ENCODE measurements at places on chromosomes 3 and 15.

GRCh38 chr3:134038716-134039115 is 9.0 kb upstream of the SLCO2A1 start:
- no peak for DNase-seq

GRCh38 chr15:76840830-76841460 is 64.2 kb downstream of the SCAPER start:
- DNase-seq, result no peak

- DNase-seq, result no peak
Observed at GRCh38 chr3:4850928-4851265, 128.3 kb upstream of the BHLHE40 start.

DNA sequence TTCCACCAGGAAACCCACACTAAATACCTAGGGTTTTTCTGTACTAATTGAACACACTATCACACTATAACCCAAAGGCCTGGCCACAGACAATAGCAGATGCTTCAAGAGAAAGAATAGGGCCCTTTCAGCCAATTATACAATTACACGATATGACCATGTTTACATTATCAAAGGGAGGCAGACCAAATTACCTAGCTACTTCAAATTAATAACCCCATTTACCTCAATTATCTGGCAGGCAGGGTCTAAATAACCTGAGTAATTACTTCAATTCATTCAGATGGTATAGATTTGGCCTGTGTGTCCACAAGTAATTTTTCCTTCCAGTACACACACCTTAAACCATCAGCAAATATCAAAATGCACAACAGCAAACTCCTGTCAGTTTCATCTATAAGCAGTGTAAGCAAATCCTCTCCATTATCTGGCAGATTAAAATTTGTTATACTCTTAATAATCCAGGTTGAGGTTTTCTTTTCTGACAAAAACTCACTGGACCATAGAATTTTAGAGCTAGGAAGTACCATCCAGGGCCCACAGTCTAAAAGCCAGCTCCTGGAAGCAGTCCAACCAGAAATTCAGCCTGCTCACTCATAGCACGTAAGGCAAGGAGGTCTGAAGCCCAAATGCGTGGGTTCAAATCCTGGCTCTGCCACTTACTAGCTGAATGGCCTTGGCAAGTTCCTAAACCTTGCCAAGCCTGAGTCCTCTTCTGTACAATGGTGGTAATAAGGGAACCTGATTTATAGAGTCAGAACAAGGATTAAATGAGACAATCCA is 51.8 kb downstream of the RFTN1 start:
- no peak for DNase-seq

DNA sequence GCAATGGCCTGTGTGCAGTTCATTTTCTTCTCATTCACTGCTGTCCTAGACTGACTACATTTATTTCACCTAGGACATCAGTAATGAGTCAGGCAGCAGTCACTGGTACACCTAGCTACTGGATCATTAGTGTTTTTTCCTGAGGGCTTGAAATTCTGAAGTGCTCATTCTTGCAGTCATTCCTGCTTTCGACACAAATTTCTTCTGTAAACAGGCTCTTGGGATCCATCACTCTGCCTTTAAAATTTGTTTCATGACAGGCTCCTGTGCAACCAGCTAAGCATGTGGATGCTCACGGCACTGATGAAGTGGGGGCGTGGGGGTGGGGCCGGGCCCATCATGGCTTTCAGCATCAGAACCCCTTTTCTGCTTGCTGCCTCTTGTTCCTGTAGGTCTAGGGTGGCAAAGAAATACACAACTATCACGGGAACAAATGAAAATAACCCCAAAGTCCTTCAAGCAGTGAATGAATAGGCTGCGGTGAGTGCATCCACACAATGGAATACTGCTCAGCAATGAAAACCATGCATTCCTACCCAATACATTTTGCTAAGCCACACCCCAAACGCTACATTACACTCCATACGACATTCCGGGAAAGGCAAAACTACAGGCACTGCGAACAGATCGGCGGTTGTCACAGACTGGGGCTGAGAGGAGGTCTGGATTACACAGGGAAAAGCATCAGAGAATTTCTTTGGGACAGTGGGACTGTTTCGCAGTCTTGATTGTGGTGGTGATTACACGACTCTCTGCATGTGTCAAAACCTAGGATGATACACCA is 9.3 kb upstream of the MELTF start:
- no peak for DNase-seq

DNA sequence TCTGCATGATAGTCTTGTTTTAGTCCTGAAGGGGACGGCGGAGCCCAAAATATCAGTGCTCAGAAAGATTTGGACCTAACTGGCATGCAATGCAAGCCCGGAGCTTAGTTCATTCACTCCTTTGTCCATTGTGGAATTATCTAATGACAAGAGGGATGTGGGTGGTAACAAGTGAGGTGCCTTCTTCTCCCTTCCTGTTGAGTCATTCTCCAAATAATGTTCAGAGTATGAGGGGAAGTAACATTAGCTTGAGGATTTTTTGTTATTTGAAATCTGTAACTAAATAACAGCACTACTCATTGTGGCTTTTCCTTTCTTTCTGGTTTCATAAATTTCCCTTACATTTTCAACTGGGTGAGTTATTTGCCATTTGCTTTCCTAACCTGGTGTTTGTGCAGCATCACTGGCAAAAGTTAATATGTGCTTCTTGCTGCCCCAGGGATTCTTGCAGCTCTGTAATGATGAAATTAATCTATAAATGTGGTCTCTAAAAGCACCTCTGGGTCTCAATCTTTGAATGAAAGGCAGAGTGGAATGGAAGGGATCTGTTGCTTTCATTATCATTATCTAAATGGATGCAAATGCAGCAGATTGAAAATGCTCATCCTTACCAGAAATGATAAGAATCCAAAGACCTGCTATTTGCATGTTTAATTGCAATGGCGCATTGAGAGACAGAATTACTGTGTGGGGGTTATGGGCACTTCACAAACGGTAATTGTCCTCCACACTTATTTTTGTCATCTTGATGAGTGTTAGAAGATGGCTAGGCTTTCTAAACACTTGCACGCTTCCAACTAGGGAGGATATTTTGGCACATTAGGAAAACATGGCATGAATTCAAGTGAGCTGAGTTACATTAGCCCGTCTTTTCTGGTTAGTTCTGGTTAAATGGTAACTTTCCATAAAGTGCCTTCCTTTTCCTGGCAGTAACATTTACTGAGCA is 89.9 kb upstream of the MITF start:
- no peak for DNase-seq

DNA sequence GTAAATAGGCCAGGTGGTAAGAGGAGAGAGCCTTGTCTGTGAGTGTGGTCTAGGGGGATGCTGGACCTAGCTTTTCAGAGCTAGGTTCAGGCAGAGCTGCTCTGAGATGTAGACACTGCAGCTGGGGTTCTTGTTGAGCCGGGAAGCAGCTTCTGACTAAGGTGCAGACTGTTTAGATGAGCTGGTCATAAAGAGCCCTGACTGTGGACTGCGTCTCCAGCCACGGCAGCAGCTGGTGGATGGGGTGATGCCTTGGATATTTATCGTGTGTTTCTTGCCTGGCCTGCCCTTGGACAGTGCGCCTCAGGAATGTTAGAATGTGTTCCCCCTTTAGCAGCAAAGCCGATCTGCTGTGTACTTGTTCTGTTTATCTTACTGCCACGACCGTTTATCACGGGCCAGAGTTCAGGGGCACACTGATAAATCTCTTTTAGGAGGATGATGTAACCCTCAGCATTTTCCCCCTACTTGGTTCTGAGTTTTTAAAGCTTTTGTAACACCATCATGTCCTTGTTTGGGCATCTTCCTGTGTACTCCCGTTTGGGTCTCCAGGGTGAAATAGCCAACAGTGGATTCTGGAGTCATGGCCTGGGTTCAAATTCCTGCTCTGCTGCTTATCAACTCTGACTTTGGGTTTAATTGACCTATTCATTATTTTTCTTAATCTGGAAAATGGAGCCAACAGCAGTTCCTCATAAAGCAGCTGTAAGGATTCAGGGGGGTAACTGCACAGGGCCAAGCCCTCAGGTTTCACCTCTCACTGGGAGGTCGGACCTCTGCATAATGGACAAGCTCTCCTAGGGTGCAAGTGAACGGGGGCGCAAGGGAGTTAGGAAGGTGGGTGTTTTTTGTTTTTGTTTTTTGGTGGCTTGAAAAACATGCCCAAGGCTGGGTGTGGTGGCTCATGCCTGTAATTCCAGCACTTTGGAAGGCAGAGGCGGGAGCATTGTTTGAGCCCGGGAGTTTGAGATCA is 51.4 kb downstream of the FLNB start:
- no peak for DNase-seq

GRCh38 chr3:146817704-146818103 is 212.6 kb upstream of the PLSCR5 start:
- no peak for DNase-seq

DNA sequence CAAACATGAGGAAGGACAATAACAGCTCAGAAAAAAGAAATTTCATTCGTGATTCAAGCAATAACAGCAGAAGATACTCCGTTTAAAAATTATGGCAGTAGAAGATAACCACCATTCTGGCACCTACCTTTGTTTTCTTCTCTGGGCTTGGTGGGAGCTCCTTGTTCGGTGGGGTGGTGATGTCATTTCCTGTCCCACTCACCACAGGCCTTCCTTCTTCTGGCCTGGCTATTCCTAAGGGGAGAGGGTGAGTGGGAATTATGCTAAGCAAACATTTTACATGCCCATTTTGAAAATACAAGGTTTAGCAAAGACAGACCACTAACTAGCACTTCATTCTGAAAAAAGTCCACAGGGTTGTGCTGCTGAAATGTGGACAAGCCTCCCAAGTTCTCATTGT is 74.4 kb downstream of the DHX30 start:
- DNase-seq, result no peak

GRCh38 chr15:34609102-34610057 is 25.9 kb upstream of the GOLGA8B start:
- no peak for DNase-seq

GRCh38 chr3:155053756-155054155 is 26.4 kb upstream of the MME start:
- no peak for DNase-seq

DNA sequence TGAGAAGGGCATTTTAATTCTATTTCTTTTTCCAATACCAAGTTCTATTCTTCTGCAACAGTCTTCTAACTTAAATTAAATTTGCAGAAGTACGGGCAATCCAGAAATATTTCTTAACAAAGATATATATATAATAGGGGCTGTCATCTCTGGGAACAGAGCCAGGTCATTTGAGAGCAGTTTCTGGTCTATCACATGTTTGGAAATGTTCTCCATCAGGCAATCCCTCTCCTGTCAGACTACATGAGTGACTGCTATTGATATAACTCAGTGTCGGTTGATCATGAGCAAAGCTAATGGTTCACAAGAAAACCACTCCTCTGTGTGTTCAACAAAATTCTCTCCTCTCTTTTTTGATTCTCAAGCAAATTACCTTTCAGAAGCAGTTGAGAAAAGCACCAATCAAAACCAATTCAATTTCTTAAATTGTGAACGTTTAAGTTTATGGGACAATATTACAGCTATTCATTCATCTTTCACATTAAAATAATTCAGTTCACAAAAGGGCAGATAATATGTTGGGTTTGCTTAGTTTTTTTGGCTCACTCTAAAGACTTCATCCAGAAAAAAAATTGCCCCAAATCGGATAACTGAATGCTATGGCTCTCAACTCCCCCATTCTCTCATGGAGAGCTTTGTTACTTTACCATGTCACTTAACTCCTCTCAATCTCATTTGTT is 152.9 kb upstream of the TGFBR2 start:
- DNase-seq, result no peak

GRCh38 chr3:30012941-30013543 is 593.4 kb upstream of the TGFBR2 start:
- peak; percentile 32 for DNase-seq

- DNase-seq, result no peak
Observed at GRCh38 chr3:29537889-29538609, 257.2 kb downstream of the RBMS3 start.

- DNase-seq, result no peak
Observed at GRCh38 chr3:54873059-54874010, 54.5 kb downstream of the LRTM1 start.

GRCh38 chr3:16369885-16370284 is 104.9 kb downstream of the OXNAD1 start:
- no peak for DNase-seq

DNA sequence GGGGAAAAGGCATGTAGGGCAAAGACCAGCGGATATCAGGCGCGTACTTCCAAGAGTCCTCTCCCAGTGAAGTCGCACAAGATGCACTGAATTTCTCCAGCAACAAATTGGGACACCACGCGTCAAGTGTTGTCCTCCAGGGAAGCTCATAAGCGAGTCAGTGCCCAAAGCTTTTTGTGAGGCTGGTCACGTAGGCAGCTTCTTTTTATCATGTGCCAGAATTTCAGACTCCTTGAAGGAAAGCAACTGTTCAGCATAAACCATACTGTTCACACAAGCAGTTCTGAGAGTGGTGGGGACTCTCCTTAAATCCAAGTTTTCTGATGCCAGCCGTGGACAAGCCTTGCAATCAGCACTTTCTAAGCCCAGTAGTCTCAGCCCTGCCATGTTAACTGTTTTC is 10.1 kb upstream of the FSTL1 start:
- DNase-seq, result no peak

DNA sequence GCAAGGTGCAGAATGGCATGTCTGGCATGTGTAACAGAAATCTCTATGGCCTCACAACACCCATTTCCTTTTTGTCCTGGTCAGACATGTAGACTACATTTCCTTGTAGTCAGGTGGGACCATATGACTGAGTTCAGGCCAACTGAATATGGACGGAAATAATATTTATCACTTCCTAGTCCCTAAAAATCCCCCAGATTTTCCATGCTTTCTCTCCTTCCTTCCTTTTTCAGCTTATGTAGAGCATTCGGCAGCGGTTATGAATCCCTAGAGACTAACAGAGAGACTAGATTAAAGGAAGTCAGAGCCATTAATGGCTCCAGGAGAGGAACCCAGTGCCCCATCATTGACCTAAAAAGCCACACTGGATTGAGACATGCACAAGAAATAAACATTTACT is 35.8 kb downstream of the SLC9A9 start:
- no peak for DNase-seq

DNA sequence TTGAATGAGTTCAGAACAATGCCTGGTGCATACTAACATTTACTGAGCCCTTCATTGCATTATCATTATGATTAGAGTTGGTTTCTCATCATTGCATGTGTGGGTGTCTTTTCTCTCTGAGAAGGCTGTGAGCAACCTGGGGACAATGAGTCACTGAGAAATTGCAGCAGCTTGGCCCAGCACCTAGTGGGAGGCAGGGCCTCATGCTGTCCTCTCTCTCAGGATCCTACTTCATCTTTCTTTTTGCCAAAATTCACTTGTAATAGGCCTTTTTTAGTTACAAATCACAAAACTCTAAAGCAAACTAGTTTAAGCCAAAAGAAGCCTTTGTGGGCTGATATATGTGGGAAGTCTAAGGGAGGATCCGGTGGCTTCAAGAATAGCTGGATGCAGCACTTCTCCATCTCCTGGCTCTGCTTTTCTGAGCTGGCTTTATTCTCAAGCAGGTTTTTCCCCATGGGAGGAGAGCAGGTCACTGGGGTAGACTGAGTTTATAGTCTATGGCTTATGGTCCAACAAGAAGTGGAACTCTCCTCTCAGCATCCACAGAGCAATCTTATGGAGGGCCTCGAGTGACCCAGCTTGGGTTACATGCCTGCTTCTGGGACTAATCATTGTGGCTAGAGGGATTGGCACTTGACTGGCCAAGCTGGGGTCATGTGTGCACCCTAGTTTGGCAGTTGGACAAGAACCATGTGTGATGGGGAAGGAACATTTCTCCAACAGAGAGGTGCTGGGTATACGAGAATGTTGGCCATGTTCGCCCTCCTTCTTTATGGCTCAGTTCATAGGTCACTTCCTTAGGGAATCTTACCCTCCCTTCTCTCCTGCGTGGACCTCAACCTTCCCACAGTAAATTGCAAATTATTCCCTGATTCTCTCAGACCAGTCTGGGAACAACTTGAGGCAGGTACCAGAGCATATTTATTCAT is 8.7 kb upstream of the CAMK1 start:
- peak; percentile 32 for DNase-seq

Measured in activated T-cell treated with anti-CD3 and anti-CD28 coated beads for 4 hours (primary cell).